Activated CD8-positive, alpha-beta memory T cell treated with anti-CD3 and anti-CD28 coated beads for 1 hour (primary cell): ENCODE measurements at places on chromosomes 5 and 9.

DNA sequence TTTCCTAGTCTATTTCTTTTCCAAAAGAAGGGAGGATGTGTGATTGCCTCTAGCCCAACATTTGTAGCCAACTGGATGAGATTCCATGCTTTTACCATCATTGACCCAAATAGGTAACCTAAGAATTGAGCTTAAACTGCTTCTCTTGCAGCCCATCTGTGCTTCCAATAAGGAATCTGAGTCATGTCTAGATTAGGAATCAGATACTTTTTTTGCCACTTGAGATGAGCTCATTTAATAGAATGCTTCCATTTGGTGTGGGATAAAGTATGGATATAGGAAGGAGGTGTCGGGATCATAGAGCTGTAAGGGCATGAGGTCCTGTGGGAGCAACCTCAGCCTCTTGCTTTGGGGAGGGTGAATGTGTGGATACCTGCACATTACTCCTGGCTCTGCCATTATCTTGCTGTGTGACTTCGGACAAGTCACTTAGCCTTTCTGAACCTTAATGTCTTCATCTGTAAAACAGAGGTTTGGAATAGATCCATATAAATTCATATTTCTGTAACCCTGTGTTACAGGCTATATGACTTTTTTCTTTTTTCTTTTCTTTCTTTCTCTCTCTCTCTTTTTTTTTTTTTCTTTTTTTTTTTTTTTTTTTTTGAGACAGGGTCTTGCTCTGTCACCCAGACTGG lies 56.2 kb downstream of the MAP1B start:
- DNase-seq, result no peak

GRCh38 chr5:37247036-37247435 lies 2.1 kb downstream of the CPLANE1 start:
- no peak for DNase-seq

GRCh38 chr9:117400171-117400570 lies 14.7 kb downstream of the ASTN2 start:
- DNase-seq, result no peak

DNA sequence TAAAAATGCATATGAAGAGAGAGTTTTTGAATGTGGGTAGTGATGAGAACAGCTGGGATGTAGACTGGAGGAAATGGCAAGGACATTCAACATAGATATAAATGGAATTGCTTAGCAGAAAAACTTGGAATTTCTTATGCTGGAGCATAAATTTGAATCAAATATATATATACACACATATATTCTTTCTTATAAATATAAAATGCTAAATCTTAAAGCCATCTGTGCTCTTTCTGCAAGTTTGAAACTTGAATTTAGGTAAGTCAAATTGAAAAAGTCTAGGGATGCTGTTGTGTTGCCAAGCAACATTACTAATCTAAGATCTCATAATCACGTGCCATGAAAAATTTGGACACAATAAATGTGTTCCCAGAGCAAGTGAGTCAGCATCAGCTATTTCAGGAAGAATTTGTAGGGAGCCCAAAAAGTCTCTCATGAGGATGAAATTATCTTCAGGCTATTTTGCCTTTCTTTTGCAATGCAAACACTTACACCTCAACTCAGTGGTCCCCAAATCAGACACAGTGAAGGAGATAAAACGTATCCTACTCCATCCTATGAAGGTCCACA lies 58.4 kb upstream of the ALDH1A1 start:
- DNase-seq, result no peak

- DNase-seq, result no peak
Observed at GRCh38 chr5:34914671-34915138, 599 bp downstream of the RAD1 start.

GRCh38 chr5:140076142-140076541 lies 33.0 kb upstream of the NRG2 start:
- no peak for DNase-seq

DNA sequence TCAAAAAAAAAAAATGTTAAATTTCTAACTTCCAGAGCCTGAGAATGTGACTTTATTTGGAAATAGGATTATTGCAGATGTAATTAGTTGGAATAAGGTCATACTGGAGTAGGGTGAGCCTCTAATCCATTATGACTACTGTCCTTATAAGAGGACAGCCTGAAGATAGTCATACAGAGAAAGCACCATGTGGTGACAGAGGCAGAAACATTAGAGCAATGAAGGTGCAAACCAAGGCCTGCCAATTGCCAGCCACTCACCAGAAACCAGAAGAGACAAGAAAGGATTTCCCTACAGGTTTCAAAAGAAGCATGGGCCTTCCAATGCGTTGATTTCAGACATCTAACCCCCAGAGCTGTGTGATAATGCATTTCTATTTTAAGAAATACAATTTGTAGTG lies 659.2 kb upstream of the CHD1 start:
- no peak for DNase-seq

DNA sequence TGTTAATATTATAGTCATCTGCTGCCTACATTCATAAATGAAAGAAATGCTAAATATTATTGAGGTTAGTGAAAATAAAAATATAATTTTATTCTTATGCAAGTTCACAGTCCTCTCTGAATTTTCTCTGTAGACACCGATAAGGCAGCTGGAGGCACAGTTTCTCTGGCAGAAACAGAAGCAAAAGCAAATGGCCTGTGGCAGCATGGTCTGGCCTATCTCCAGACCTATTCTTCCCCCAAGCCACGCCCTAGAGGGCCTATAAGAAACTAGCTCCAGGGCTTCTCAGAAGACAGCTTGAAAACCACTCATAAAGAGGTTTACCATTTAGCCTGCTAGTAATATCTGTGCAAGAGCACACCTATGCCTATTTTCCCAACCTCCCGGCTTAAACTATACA lies 28.4 kb downstream of the MRPS27 start:
- no peak for DNase-seq

GRCh38 chr5:113262674-113263073 lies 172.1 kb downstream of the TSSK1B start:
- no peak for DNase-seq

DNA sequence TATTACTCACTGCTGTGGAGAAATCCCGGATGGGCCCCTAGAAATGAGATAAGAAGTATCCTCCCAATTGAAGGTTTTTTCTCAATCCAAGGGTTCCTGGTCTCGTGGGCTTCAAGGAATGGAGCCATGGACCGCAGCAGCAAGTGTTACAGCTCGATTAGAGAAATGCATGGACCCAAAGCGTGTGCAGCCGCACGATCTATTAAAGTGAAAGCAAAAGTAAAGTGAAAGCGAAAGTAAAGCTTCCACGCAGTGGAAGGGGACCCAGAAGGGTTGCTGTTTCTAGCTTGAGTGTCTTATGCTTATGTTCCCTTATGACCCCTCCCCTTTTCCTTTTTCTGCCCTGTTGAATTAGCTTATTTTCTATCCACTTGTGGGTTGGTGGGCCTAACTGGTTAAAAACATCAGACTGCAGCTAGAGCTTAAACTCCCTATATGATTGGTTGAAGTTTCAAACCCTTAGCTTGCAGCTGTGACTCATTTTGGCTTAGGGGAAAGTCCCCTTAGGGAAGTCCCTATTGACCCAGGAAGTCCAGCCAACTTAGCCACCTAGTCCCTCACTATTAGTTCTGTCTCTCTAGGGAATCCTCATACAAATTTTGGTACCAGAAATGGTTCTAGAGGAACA lies 1111.8 kb downstream of the TAF11L14 start:
- DNase-seq, result no peak

GRCh38 chr5:1937590-1937989 lies 54.9 kb upstream of the IRX4 start:
- no peak for DNase-seq

- DNase-seq, result no peak
Observed at GRCh38 chr9:122276096-122276495, 11.4 kb downstream of the MRRF start.

DNA sequence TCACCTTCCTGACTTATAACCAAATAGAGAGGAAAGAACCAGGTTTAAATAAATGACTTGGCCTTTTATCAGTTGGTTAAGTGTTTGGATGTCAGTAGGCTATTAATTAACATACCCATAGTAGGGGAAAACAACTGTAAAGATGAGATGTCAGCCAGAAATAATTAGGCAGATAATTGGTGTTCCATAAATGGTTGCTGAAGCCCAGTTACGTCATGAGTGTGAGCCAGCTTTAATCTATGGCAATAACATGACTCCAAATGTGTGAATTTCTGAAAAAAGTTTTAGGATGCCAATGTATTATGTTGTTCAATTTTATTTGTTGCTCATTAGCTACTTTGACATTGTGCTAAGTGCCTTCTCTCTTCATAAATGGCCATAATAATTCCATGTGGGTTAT lies 180.5 kb downstream of the FBXL7 start:
- DNase-seq, result no peak

GRCh38 chr9:130478736-130479575 lies 34.2 kb downstream of the ASS1 start:
- no peak for DNase-seq

GRCh38 chr5:120155873-120156272 lies 308.2 kb upstream of the PRR16 start:
- no peak for DNase-seq

- no peak for DNase-seq
Observed at GRCh38 chr5:17436761-17437221, 61.2 kb upstream of the TAF11L2 start.

DNA sequence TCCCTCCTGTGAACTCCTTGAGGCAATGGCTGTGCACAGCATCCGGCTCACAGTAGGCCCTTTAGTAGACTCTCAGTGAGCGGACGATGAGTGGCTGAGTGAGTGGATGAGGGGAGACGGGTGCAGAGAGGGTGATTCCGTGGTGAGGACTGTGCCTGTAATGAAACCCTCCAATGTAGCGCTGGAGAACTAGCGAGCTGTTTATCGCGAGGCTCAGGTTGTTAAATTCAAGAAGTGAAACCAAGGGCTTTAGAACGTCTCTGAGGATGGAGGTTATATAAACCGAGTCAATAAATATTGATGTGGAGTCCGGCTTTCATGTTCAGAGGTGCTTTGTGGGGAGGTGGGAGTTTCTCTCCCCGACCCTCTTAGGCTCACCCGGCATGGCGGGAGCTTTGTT lies 53.2 kb downstream of the NSG2 start:
- DNase-seq, result no peak

DNA sequence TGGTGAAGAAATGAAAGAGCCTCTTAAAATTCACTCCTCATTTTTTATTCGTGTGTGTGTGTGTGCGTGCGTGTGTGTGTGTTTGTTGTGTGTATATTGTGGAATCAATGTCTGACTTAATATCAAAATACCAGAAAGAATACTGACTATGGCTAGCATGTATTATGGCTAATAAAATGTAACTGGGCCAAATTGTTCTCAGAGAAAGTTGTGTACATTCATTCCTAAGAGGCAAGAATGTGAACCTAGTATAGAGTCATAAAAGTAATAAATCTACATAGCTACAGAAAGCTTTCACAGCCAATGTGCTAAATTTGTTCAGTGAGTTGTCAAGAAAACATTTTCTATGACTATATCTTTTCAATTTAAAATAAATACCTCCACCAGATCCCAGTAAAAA lies 211.5 kb downstream of the EBF1 start:
- no peak for DNase-seq

- no peak for DNase-seq
Observed at GRCh38 chr9:81191222-81191621, 498.1 kb downstream of the TLE1 start.

- no peak for DNase-seq
Observed at GRCh38 chr9:16223074-16223871, 647.2 kb downstream of the BNC2 start.

DNA sequence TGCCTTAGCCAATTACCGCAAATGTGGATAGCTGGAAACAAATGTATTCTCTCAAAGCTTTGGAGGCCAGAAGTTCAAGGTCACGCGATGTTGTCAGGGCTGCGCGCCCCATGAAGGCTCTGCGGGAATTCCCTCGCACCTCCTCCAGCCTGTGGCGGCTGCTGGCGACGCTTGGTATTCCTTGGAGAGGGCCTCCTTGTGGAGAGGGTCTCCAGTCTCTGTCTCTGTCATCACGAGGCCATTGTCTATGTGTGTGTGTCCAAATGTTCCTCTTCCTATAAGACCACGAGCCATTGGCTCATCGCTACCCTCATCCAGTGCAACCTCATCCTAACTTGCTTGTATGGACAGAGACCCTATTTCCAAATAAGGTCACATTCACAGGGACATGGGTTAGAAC lies 97.5 kb downstream of the ANKRD33B start:
- no peak for DNase-seq

DNA sequence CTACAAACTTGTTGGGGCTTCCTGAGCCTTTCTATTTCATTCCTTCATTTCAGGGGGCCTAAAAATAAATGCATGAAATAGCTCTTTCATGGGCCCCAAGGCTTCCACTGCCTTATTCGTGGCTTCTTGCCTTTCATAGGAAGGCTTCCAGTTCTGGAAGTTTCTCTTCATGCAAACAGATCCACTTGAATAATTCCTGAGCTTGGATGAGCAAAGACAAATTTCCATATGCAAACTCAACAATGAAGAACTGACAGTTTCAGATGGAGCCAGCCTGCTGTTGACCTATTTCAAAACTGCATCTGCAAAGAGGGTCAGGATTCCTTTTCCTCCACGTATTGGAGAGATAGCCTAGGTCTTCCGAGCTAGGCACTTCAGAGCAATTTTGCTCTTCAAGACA lies 142.1 kb downstream of the MLLT3 start:
- no peak for DNase-seq

DNA sequence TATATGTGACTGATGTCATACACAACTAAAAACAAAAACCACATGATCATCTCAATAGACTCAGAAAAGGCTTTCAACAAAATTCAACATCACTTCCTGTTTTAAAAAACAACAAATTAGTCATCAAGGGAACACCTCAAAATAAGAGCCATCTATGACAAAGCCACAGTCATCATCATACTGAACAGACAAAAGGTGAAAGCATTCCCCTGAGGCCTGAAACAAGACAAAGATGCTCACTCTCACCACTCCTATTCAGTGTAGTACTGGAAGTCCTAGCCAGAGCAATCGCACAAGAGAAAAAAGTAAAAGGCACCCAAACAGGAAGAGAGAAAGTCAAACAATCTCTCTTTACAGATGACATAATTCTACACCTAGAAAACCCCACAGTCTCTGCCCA lies 893.5 kb upstream of the EDIL3 start:
- no peak for DNase-seq

- no peak for DNase-seq
Observed at GRCh38 chr5:162410365-162410764, 342.8 kb downstream of the GABRG2 start.

DNA sequence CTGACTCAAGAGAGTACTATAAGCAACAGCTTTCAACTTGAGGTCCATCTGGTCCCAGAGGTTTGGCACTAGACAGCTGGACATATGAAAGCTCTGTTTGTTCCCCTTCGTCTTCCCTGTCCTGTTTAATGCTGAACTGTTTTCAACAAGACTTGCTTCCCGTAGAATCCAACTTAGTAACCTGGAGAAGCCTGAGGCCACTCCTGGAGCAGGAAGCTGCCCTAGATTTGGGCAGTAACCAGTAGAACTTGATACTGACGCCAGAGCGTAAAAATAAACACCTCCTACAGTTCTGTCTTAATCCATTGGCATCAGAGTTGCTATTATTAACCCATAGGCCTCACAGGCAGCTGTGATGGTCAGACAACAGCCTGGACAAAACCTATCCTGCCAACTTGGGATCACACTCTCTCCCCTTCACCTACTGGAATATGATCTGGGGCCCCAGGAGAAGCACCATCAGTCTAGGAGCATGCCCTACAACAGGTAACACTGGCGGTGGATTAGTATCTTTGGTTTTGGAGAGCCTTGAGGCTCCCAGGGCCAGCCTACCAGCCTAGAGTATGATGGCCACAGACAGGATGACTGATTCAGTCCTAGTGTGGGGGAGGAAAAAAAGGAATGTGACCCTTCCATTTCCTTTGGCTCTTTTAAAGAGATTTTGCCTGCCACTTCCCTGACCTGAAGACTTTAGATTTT lies 29.2 kb downstream of the RUSC2 start:
- no peak for DNase-seq
